ENCODE measurements at places on chromosomes 2 and 18. TPM values are rescaled to one million over a fixed set of nuclear protein-coding genes. Genes with fewer than 3 reads are reported as not detected.

DNA sequence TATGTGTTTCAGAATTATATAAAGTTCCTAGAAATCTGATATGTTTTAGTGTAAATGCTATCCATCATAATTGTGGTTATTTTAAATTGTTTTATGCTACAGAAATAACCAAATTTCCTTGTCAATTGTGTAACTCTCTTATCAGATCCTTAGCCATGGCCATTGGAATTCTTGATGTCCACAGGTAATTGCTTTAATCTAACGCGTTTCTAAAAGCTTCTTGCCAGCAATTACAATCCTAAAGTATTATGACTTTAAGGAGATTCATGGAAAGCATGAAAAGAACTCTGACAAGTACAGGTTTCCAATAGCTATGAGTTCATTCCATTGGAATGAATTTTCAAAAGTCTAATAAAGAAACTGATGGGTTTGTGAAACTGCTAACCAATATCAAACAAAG is 472.1 kb downstream of the ERBB4 start:
- no peaks in the 10 kb centered on the region for H3K4me1 ChIP-seq
- H3K4me3 ChIP-seq = no peak overlapping the region
- no peaks in the 10 kb centered on the region for H3K27me3 ChIP-seq
- DNase-seq = no peak
- H3K36me3 ChIP-seq = no peaks in the 10 kb centered on the region

DNA sequence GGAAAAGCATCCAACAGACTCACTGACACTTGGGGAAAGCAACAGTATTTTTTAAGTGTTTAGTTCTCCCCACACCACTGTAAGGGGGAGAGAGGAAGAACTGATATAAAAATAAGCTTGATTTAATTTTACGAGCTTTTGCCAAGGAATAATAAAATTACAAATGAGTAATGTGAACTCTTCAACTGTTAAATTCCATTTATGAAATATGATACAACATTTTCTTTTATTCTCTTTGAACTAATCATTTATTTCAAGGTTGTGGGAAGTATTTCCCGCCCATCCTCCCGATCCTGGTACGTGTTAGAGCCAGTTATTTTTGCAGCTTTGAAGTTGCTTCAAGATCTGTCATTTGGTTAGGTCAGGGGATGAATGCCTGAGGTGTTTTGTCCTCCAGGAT is 35.2 kb downstream of the WDPCP start:
- H3K27me3 ChIP-seq = no peaks in the 10 kb centered on the region
- H3K4me3 ChIP-seq = no peak overlapping the region
- H3K4me1 ChIP-seq = no peaks in the 10 kb centered on the region
- no peaks in the 10 kb centered on the region for H3K36me3 ChIP-seq
- no peak for DNase-seq

The NXPH2 gene
- total RNA-seq = 6.9 TPM

DNA sequence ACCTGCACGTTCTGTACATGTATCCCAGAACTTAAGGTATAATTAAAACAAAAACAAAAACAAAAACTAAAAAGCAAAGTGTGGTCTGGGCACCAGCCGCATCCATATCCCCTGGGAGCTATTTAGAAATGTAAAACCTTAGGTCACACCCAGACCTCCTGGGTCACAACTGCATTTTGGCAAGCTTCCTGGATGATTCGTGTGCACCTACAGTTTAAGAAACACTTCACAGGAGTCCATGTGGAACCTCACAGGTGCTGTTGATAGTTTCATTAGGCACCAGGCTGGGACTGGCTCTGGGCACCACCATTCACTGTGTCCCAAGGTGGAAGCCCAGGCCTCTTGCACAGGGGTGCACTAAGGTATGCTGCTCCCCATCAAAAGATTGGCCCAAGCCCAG is 103.6 kb upstream of the BOD1L2 start:
- DNase-seq = no peak
- H3K27me3 ChIP-seq = no peaks in the 10 kb centered on the region
- no peaks in the 10 kb centered on the region for H3K4me1 ChIP-seq
- H3K36me3 ChIP-seq = no peaks in the 10 kb centered on the region
- no peak overlapping the region for H3K27ac ChIP-seq
- H3K4me3 ChIP-seq = no peak overlapping the region

The SH3RF3 gene
- total RNA-seq = 0.42 TPM

- DNase-seq = no peak
- no peak overlapping the region for H3K4me3 ChIP-seq
- peaks cover 30% of the 10 kb centered on the region for H3K27me3 ChIP-seq
Observed at GRCh38 chr18:26703170-26703930, 155.0 kb upstream of the KCTD1 start.

Measured in H1 (cell line).